T-helper 17 cell (primary cell): ENCODE measurements at places on chromosomes 4 and X. TPM values are rescaled to one million over a fixed set of nuclear protein-coding genes. Genes with fewer than 3 reads are reported as not detected.

- no peak for DNase-seq
Observed at GRCh38 chrX:39731735-39732134, 366.0 kb downstream of the BCOR start.

DNA sequence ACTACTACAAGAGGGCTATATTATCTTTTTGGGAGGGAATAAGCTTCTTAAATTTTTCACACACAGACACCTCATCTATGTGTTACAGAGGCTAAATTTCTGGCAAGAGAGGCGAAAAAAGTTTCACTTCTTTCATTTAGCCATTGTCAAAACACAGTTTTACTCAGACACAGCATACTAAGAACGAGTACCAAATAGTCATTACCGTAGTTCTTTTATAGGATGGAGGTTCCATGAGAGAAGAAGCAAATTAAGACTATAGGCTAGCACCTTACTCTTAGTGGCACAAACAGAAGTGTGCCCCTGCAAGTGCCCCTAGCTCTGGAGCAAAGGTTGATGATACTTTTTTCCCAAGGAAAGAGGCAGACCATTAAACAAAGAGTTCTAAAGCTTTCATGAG, 26.2 kb downstream of the UGT2B7 start:
- no peak for DNase-seq

DNA sequence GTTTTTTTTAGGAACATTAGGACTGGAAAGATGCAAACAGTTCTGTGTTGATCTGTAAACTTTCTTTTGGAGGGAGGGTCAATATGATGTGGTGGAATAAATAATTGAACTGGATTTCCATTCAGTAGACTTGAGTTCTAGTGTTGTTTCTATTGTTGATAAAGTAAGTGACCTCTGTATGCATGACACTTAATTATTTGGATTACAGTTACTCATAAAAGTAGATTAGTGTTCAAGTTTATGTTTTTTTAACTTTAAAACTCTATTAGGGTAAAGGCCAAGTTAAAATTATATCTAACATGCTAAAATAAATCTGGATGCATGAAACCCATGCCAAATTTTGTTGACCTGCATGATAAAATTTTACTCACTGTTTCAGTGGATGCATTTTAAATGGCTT, 85.4 kb upstream of the NR3C2 start:
- no peak for DNase-seq

DNA sequence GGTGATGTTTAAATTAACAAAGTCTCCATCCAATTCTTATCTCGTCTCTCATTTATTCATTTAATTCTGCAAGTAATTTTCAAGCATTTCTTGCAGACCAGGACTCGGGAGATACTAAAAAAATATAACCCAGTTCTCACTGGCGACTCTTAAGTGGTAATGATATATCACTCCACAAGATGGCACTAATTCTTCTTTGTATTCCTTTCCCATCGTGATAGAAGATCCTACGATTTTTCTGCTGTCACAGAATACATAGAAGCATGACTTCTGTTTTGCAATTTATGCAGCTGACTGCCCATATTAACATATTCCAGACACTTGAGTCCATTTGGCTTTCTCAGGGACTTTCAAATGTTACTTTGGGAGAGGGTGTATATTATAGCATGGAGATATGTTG, 64.0 kb upstream of the FGF13 start:
- no peak for DNase-seq

GRCh38 chr4:13721894-13722293, 94.4 kb upstream of the BOD1L1 start:
- no peak for DNase-seq

- no peak for DNase-seq
Observed at GRCh38 chr4:1340861-1341260, 6.1 kb upstream of the UVSSA start.

DNA sequence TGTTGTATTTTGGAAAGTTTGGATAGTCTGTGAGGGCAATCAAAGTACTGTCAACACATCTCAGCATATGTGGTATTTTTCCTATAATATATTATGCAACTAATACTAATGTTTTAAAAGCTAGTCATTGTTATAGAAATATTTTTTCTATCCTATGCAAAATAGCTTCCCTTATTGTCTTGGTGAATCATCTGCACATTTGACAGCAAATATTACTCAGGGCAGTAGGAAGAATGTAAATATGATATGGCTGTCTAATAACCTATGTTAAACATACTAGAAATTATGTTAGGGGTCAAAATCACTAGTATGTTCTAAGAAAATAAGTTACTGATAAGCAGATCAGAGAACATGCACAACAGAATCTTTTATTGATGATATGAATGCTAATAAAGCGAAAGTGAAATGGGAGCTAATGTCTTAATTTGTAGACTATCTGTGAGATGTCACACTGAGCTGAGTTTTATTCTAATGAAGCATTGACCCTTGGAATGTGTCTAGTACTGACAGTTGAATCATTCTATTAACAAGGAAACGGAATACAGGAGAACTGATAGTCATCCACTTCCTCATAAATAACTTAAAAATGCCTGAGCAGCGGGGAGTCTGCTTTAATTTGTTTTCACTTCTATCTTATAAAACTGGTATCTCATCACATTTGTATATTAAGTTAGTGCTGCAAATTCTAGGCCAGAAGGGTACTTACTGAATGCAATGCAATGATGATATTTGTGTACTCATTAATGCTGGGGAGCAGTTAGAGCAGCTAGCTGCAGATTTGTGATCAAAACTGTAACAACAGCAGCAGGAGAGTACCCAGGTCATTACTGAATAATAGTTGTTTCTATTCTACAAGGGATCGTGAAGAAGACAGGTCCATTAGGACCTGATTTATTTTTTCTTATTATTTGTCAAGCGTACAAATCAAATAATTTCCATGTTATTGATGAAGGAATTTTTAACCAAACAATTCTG, 440.3 kb upstream of the AADAT start:
- DNase-seq: no peak

The TMPRSS11F gene
- not detected for total RNA-seq

The SLC7A11 gene
- total RNA-seq: 0.60 TPM

The CFAP99 gene
- total RNA-seq: 0.63 TPM

The GJB1 gene
- total RNA-seq: not detected

The DGKK gene
- total RNA-seq: not detected
